Gastroesophageal sphincter (tissue), 4 donors: ENCODE measurements at places on chromosomes 3 and 15. TPM values are rescaled to one million over a fixed set of nuclear protein-coding genes. Genes with fewer than 3 reads are reported as not detected.

Gene THSD4
- 23.1 TPM for total RNA-seq

Gene SMAD6
- 10.8 TPM for total RNA-seq

Gene PPP1R14D
- not detected for total RNA-seq

Gene OR5H15
- not detected for total RNA-seq

DNA sequence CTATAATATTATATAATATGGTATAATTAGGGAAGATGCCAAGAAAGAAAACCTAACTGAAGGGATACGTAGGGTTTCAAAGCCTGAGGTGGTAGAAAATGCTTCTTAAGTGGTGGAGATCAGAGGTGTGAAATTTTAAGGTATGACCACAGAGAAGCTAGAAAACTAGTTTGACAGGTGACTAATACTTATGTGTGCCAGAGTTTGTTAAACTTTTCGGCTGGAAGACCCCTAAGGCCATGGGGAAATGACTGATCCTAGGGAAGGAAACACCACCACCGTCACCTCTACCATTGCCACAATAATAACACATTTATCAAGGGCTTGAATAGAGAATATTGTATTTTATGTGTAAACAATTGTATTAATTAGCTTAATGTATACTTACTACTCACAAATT lies 261.4 kb upstream of the GBE1 start:
- ATAC-seq, result no peak

DNA sequence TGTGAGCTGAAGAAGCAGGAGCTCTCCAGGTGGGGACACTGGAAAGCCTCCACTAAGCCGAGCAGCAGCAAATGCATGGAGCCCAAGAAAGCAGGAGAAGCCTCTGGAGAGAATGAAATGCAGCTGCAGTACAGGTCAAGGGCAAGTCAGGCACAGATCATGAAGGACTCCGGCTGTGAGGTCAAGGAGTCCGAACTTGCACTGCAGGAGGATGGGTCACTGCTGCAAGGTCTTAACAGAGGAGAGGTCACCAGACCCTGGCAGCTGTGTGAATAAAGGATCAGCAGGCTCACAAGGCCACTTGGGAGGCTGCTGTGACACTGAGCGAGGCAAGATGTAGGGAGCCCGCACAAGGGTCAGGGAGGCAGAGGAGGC lies 24.7 kb upstream of the SLC41A3 start:
- ATAC-seq, result no peak

- ATAC-seq, result no peak
Measured at GRCh38 chr3:27360113-27361078, 8.8 kb downstream of the NEK10 start.

Gene LARP6
- 43.7 TPM for total RNA-seq

GRCh38 chr15:43880406-43881194 lies 53.8 kb downstream of the WDR76 start:
- ATAC-seq, result no peak

- ATAC-seq, result peak; percentile 37
Measured at GRCh38 chr15:79310612-79310984, 314 bp upstream of the TMED3 start.

GRCh38 chr15:100809151-100809550 lies 70.5 kb upstream of the ALDH1A3 start:
- ATAC-seq, result no peak

Gene NEK11
- 6.6 TPM for total RNA-seq

DNA sequence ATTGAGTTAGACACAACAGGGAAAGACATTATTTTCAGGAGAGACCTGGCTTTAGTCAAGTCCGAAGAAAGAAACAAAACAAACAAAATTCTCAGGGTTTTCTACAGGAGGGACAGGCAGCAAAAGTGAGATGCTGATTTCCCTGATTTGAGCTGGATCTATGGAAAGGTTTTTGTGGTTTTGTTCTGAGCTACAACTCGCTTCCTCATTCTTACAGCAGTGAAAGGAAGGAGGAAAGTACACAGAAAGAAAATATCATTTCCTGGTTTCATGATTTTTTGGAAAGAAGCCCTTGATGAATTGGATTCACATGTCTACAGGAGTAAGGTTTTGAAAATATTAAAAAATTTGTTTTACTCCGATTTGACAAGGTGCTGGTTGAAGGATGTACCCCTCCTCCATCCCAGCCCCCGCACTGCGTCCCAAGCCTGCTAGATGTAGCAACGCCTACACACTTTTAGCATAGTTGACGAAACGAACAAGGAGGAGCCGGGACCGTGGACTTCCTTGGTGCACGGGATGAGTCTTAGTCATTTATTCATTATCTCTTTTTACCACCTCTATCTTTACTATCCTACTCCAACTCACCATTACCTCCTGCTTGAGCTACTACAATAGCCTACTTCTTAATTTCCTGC lies 10.8 kb downstream of the PRICKLE2 start:
- peak; percentile 51 for ATAC-seq

DNA sequence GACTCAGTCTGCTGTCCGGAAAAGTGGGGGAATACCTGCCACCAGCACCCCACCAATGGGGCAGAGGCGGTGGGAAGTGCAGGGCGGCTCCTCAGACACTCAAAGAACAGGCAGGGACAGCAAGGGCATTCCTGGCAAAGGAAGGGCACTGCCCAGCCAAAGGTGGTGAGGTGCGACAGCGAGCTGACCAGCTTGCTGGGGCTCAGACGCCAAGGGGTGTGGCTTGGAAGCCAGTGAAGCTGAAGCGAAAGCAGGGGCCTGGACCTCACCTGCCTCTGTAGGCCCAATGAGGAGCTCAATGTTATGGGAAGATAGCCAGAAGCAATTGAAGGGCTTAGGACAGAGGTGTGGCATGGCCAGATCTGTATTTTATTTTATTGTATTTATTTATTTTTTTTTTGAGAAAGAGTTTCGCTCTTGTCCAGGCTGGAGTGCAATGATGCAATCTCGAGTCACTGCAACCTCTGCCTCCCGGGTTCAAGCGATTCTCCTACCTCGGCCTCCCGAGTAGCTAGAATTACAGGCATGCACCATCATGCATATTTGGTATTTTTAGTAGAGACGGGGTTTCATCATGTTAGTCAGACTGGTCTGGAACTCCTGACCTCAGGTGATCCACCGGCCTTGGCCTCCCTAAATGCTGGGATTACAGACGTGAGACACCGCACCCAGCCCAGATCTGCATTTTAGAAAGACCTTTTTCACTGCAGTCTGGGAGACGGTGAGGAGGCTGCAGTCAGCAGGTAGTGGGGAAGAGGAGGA lies 4.4 kb upstream of the LMAN1L start:
- no peak for ATAC-seq

- ATAC-seq, result no peak
Measured at GRCh38 chr3:157931517-157931916, 174.7 kb downstream of the SHOX2 start.

GRCh38 chr3:57076422-57076951 lies 16.0 kb downstream of the SPATA12 start:
- no peak for ATAC-seq

GRCh38 chr15:38271144-38271543 lies 18.5 kb downstream of the SPRED1 start:
- no peak for ATAC-seq

DNA sequence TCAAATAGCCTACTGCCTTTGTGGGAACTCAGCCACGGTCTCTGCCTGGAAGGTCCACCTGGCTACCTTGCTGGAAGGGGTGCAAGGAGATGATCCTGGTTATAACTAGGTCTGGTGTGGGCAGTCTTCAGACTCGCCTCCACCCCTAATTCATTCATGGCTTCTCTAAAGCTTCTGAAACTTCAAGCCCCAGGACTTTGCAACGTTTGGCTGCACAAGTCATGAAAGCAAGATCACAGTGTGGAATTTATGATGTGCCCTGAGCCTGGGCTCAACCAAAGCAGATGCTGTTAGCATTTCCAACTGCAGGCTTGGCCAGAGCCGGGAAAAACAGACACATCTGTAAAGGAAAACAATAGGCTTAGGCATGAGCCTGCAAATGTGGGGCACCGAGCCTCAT lies 200.4 kb upstream of the WNT5A start:
- ATAC-seq, result no peak

Gene ASTE1
- 3.0 TPM for total RNA-seq
